ENCODE measurements at places on chromosomes 11 and 22.
A peak's percentile ranks its signal among the peaks of the same experiment; 100 is the strongest.

DNA sequence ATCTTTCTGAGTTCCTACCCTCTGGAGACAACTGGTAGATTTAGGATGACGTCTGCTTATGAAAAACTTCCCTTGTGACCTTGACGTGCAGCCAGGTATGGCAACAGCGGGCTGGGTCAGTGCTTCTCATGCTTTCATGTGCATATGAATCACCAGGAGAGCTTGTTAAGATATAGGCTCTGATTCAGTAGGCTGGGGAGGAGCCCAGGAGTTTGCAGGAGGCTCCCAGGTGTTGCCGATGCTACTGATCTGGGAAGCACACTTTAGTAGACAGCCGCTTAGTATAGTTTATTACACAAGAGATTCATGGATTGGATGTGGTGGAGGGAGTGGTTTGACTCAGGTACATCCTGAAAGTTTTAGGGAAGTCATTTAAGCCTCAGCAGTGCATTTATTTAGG lies 23.8 kb downstream of the DIXDC1 start:
- no peak for DNase-seq

DNA sequence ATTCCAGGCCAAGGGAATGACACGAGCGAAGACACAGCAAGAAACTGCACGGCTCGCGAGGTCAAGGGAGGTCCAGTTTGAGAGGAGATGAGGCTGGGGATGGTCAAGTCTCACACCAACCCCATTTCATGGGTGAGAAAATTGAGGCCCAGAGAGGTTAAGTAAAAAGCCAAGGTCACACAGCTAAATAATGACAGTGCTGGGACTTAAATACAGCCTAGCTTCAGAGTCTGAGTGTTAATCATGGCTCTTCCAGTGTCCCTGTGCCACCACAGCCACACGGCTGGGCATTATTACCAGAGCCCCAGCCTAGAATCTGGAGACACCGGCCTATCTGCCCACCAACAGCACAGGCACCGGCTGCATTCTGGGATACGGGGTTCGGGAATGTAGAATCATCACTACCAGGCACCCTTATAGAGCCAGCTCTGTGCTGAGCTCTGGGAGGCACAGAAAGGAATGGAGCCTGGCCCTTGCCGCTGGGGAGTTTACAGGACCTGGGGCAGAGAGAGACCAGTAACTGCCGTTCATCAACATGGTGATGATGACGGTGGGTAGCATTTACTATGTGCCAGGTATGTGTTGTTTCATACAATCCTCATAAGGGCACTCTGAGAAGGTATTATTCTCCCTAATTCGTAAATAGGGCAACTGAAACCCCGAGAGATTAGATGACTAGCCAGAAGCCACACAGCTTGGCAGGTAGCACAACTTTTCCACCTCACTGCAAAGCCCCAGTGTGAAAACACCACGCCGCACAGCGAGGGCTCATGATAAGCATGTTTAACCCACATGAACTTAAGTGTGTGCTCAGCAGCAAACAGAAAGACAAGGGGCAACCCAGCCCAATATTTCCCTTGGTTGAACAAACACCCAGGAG lies 51.8 kb downstream of the CD6 start:
- DNase-seq = no peak

DNA sequence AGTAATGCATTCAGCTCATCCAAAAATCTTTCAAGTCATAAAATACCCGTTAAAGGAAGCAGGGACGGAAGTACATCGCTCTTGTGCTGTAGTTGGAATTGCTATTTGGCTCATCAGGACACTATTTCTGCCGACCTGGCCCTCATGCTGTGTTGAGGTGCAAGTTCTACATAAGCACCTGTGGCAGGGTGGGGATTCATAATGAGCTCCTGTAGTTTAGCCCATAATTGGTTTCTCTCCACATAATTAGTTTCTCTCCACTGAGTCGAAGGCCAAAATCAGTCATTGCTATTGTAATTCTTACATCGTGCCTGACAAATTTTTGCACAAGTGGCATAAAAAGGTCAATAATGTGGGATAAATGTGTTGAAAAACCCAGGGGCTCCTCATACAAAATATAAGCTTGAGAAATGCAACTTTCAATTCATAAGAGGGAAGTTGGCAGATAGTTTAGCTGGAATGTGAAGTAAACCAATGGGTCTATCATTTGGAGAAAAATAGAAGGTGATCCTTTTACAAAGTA lies 14.9 kb upstream of the ISX start:
- DNase-seq = no peak

DNA sequence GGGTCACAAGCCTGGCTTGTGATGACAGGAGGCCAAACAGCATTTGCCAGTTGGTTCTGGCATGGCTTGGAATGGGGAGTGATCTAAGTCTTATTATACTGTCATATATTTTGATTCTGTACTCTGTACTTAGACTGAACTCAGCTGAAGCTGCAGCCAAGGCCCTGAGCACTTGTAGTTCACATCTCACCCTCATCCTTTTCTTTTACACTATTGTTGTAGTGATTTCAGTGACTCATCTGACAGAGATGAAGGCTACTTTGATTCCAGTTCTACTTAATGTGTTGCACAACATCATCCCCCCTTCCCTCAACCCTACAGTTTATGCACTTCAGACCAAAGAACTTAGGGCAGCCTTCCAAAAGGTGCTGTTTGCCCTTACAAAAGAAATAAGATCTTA lies 843 bp downstream of the OR56B1 start:
- DNase-seq = no peak

DNA sequence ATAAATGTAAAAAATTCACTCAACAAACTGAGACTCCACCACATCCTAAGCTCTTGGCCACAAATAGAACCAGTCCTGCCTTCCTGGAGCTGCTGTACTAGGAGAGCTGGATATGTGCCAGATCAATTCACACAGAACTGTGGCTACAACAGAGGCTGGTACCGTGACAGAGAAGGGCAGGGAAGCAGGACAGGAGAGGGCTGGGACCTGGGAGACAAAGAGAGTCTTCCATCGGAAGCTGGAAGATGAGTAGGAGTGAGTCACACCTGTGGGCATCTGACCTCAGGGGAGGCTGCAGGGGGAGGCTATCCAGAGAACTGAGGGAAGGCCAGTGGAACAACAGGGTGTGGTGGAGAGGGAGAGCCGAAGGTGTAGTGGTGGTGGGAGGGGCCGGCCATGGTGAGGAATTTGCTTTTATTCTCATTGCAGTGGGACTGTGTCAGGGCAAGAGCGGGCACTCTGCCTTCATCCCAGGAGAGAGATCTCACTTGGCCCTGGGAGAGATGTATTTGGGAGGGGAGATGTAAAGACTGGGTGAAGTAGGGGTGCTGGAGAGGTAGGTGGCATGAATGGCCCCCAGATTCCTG lies 1.9 kb upstream of the LTBP3 start:
- no peak for DNase-seq

DNA sequence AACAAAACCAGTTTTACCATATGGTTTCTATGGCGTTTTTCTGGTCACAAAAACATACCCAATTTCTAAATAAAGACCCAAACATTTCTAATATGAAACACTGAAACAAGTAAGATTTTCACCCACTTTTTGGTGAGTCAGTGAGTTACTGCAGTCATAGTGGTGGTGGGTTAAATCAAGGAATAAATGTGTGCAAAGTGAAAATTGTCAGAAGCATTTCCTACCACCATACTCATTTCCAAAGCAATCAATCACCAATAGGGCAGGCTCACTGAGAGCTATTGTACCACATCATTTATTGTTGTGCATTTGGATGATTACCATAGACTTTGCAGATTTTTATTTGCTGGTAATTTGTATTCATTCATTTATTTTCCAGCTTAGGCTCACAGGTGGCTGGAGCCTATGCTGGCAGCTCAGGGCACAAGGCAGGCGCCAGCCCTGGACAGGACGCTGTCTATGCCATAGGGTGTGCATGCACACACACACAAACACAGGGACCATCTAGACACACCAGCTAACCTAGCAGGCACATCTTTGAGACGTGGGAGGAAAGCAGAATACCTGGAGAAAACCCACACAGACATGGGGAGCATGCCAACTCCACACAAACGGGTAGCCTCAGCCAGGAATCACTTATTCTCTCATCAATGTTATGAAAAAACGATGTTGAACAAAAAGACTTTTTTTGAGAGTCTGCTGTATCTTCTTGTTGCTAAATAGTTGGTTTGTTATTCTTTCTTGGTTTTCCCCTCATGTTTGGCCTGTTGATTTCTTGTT lies 5.1 kb downstream of the FAM118B start:
- DNase-seq = no peak

DNA sequence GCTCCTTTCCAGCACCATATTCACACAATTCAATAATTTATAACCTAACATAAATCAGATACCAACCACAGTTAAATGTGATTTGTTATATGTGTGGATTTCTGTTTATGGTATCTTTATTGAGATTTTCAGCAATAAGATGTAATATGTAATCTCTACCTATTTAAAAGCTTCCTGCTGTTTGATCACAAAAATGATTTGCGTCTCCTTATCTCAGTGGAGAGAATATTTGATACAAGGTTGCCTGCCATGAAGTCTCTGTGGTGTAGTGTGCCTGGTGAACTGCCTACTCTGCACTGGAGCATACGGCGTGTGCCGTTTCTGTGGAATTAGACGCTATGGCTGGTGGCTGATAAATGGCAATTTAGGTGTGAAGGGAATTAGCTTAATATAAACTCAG lies 741.1 kb downstream of the NELL1 start:
- DNase-seq = no peak

DNA sequence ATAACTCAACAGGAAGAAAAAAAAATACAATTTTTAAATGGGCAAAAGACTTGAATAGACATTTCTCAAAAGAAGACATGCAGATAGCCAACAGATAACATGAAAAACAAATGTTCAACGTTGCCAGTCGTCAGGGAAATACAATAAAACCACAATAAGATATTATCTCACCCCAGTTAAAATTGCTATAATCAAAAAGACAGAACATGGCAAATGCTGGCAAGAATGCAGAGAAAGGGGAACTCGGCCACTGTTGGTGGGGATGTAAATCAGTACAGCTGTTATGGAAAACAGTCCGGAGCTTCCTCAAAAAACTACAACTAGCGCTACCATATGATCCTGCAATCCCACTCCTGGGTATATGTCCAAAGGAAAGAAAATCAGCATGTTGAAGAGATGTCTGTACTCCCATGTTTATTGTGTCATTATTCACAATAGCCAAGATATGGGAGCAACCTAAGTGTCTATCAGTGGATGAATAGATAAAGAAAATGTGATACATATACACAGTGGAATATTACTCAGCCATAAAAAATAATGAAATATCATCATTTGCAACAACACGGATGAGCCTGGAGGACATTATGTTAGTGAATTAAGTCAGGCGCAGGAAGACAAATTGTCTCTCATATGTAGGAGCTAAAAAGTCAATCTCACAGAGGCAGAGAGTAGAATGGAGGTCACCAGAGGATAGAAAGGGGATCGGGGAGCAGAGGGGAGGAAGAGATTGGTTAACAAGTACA lies 12.2 kb upstream of the CYTH4 start:
- peak; percentile 48 for DNase-seq

DNA sequence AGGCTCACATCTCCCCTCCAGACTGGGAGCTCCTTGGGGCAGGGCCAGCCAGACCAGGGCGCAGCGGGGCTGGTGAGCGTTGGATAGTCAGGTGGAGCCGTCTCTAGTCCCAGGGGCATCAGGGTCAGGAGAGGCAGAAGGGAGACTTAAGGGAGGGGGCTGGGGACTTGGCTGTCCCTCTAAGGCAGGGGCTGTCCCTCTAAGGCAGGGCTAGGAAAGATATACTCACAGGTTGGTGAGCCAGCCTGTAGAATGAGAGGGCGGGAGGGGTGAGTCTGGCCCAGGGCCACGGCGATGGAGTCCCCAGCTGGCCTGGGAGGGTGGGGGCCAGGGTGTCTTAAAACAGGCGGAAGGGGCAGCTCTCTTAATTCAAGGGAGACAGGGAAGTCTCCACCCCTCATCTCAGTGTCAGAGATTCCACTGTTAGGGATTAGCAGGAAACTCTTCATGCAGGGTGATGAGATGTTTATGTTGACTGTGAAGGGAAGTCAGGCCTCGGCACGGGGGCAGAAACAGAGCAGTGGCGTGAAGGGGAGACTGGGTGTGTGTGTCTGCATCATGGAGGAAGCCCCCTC lies 11.3 kb downstream of the P2RY2 start:
- no peak for DNase-seq

GRCh38 chr22:18044548-18045271 lies 20.3 kb upstream of the MICAL3 start:
- DNase-seq = no peak

DNA sequence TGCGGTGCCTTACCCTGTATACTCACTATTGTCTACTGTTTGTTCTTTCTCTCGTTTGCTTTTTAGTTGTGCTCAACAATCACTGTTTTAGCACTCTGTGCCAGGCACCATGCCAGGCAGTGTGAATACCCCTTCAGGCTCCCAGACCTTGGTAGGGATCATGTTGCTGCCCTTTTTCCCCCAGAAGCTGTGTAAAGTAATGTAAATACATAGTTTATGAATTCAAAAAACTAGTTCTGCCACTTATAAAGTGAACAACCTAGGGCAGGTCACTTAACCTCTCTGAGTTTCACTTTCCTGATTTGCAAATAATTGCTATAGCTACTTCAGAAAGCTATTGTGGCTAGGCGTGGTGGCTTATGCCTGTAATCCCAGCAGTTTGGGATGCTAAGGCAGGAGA lies 81.0 kb upstream of the CTSC start:
- DNase-seq = no peak

DNA sequence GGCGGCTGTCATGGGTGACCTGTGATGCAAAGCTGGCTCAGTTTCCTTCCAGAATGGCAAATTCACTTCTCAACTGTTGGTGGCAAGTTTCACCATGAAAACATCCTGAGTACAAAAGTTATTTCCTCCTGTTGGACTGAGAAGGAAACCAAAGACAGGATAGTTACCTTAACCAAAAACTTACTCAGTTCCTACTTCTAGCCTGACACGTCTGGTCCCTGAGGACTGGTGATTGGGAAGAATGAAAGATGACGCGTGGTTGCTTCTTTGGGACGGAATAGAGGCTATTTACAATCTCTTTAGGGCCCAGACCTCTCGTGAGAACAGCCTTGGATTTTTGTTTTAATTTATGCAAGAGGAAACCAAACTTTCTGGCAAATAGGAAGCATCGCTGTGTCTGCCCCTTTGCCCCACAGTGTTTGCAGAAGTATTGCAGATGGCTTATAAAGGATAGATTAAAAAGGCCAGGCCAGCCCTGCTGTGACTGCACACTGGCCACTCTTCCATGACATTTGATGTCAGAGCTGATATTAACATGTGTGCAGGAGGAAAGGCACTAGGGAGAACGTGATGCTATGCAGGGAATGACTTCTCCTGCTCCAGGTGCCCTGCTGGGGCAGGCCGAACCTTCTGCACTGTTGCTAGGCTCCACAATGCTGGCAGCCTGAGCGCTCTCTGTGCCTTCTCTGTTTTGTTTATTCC lies 7.6 kb downstream of the VPS26B start:
- DNase-seq = peak; percentile 72

GRCh38 chr11:69683764-69684333 lies 8.7 kb upstream of the LTO1 start:
- DNase-seq = no peak

- no peak for DNase-seq
Observed at GRCh38 chr11:121892131-121892681, 223.8 kb downstream of the BLID start.

Measured in Kasumi-1 (cell line).